HEK293T (cell line): ENCODE measurements at places on chromosomes 1 and 21.

GRCh38 chr1:93549131-93549530 is 101.2 kb downstream of the FNBP1L start:
- no peak for DNase-seq

DNA sequence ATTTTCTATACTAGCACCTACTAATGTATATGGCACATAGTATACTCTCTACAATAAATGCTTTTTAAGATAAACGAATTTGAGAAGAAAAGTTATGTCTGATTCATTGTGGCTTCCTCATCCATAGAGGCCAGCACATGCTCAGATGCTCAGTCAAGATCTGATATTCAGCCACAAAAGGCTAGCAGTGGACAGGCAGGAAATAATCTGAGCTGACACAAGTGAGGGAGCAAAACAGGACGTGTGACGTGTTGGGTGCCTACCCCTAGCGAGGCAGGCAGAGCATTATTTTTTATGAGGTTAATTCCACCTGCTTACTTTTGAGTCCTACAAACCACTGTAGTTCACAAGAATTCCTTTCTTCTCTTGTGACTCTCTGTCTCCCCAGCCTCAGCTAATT is 550.9 kb downstream of the SMYD3 start:
- DNase-seq: no peak

DNA sequence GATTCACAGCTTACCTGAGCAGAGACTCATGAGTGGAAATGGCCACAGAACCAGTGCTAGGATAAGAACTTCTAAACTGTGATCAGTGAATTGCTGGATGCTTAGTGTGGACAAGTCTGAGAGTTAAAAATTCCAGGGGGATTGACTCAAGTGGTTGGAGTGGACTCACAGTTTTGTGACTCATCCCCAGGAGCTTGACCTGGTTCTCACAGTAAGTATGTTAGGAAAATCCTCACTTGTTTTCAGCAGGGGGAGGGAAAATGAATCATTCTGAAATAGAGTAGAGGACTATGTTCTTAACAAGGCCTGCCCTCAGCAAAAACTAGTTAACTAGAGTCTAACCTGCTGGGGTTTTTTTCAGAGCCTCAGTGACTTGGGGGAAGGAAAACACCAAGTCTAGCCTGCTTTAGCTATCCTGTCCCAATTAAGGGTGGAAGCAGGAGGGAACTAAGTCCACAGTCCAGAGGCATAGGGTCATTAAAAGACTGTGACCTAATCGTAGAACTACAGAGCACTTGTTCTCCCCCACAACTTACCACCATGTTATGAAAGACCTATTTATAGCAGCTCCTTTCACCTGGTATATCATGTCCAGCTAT is 6.1 kb upstream of the CDC73 start:
- DNase-seq: peak; percentile 18

DNA sequence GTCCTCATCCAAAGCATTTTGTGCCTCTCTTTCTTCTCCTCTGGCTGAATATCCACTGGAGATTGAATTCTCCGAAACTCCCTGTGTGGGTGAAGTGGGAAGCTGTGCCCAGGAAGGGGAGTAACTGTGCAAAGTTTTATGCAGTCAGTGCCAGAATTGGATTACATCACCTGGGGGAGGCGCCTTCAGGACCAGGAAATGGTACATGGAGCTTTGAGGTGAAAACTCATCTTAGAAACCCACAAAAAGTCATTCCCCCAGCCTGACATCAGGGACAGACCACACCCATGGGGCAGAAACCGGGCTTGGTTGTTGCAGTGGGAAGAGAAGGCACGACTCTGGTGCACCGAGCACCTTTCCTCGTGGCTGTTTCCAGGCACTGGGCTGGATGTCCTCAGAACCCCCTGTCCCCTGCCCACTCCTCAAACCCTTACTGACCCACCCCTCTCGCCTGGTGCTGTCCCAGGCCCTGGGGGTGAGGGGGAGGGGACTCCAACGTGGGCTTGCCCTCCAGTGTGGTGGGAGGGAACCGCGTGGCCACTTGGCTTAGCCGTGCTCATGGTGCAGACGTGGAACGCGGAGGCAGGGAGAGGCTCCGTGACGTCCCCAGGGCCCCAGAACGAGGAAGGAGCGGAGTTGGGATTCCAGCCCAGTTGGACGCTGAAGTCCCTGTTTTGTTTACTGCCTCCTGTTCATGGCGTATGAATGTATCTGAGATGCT is 15.7 kb downstream of the TFF3 start:
- DNase-seq: no peak

DNA sequence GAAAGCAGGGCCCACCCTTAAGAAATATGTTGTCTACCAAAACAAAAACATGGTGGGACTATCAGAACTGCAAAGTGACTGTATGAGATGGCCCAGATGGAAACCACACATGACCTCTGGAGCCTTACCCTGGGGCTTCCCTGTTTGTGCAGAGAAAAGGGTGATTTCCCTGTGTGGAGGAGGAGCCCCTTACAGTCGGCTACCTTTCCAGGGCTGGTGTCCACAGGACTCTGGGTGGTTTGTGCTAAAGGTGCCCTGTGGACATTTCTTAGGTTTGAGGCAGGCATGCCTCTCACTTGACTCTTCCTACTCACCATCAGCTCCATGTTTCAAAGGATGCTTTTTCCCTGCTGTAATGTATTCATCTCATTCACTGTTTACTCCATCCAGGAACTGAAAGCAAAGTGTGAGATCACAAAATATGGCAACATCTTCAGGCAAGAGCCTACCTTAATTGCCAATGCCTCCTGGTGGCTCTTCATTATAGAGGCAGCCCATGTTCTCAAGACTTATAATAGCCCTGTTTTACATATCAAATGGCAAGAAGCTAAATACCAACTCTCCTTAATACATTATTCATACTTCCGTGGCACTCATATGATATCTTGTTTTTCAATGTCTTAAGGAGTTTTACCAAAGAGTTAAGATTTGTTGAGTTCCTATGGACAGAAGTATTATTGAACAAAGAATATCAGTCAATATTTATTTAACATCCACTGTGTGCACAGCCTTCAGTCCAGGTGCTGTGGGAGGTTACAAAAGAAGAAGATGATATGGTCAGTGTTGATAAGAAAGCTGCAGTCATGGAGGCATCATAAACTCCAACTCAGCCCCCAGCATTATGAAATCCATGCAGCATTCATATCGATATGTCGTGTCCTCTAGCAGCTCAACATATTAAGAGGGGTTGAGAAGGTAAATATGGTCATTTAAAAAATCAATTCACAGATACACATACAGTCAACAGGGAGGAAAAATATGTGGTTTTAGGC is 15.5 kb upstream of the TFF3 start:
- DNase-seq: no peak

DNA sequence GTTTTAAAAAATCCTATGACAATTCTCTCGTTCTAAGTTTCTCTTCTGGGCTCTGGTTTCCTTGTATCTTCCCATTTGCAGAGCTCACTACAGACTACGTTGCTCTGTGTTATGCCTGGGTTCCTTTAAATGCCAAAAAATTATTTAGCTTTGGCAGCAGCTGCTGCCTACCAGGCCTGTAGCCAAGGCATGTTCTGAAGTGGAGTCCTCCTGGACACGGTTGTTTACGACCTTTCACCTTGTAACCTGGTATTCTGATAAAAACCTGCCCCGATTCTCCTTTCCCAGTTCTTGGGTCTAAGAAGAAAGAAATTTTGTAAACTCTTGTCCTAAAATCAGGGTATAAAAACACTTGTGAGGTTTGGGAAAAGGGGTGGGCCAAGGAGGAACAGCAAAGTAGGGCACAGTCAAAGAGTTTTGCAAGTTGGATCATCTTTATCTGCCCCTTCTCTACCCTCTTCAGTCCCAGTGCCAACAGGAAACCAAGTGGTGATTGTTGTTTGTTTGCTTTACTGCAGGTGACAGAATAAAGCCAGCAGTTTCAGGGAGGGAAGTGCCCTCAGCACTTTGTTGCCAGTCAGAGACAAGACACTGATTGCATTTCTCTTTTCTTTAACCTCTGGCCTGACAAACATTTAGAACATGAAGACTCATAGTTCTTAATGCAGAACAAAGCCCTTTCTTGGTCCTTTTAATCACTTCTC is 3.1 kb upstream of the TXNIP start:
- DNase-seq: no peak

DNA sequence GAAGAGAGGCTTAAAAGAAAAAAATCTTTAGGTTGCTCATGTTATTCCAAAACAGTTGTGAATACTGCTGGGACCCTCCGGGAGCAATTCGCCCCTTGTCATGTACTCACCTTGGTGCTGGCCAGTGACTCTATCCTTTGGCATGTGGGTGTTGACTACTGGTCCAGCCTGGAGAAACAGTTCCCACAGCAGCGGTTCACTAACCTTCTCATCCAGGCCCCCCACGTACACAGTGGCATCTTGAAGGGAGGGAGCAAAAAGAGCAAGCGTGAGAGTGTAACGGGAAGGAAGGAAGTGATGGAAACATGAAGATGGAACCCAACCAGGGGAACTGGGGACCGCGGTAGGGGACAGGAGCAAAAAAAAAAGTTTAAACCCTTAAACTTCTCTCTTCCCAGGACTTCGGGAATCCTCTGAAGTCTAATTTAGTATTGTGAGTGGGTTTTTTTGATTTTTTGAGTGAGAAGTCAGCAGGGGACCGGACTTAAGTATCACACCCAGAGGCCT is 494 bp downstream of the SF3B4 start:
- DNase-seq: no peak

DNA sequence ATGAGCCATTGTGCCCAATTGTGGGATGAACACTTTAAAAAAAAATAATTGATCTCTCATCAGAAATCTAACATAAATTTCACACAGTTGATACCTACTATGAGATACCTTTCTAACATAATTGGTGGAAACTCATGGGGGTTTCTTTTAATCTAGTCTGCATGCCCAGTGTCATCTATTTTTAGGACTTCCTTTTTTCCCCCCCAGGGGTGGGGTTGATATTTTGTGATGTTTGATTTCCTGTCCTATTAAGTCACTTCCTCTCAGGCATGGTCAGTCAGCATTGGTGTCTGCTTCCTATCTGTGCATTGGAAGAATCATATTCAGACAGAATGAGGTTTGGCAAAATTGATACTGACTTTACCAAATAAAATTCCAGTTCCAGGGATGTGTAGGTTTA is 21.5 kb downstream of the NFYC start:
- DNase-seq: no peak

DNA sequence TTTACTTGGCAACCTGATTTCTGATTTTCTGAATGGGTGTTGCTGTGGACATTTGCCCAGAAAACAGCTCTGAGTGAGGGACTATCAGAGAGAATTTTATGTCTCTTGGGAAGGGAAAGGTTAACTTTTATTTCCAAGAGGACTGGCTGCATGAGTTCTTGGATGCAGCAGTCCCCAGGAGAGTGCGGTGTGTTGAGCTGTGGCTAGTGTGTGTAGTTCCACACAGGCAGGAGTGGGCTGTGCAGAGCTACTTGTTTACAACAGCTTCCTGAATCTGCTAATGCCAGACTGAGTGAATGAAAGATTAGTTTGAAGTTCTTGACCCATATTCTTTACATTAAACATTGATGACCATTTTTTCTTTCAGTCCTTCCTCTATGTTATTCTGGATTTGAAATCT is 41.0 kb upstream of the APOBEC4 start:
- DNase-seq: no peak

DNA sequence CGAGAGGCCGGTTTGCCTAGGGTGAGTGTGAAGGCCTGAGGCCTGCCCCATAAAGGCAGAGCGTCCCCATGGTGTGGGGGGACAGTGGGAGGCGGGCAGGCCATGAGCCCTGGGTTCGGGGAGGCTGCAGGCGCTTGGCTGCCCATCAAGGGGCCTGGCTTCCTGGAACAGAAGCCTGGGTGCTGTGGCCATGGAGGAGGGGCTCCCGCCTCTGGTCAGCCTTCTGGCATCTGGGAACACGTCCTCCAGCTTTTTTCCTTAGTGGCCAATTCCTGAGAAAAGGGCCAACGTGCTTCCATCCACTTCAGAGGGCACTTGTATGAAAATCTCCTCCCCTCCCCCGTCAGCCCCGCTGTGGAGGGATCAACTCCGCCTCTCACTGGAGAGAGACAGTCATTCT is 58.7 kb downstream of the PRDM16 start:
- DNase-seq: no peak

- DNase-seq: no peak
Measured at GRCh38 chr1:245412306-245412705, 257.5 kb downstream of the KIF26B start.

DNA sequence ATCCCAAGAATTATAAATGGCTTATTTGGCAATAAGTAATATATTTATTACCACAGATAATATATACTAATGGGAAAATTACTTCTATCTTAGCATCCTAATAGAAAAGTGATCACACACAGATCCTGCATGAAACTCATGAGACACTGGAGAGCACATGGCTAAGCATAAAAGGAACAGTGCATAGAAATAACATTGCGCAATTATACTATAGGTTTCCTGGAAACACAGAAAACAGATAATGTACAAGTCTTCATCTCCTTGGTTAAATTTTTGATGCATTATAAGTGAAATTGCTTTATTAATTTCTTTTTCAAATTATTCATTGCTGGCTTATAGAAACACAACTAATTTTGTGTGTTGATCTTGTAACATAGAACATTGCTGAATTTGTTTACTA is 210.4 kb downstream of the USH2A start:
- no peak for DNase-seq

DNA sequence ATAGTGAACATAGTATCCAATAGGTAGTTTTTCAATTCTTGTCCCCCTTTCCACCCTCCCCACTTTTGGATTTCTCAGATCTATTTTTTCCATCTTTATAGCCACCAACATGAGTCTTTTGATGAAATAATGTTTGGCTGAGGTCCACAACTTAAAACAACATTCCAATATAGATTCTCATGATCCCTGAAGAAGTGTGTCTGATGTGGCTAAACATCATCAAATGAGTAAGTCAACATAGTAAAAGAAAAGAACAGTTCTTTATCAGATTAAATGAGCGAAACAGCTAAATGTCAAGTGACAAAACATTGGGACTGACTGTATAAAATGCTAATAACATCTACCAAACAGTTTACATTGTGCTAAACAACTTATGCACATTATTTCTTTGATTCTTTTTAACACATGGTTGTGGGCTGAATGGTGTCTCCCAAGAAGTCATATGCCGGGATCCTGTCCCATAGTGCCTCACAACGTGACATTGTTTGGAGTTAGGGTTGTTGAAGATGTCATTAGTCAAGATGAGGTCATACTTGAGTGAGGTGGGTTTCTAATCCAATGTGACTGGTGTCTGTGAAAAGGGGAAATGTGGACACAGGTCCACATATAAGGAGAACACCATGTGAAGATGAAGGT is 453.6 kb downstream of the LTN1 start:
- no peak for DNase-seq

GRCh38 chr1:25657883-25658760 is 41.5 kb downstream of the MAN1C1 start:
- no peak for DNase-seq

DNA sequence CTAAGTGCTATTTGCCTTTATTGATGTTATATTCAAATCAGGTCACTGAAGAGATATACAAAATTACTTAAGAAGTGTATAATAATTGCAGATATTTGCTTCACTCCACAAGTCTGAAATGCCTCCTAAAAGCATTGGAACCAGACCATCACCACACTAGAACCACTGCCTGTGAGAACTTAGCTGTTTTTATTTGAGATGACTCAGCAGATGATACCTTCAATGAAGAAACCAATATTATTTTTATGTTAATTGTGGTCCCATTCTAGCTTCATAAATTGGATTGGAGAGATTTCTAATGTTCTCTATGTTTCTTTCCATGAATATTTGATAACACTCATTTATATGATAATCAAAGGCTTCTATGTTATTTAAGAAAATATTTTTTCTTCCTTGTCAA is 740.6 kb downstream of the KCNT2 start:
- no peak for DNase-seq
